AG04450 (cell line): ENCODE measurements at places on chromosomes 6 and 20. TPM values are rescaled to one million over a fixed set of nuclear protein-coding genes. Genes with fewer than 3 reads are reported as not detected.

GRCh38 chr20:13221313-13221672 lies 219 bp downstream of the ISM1 start:
- no peak for DNase-seq

GRCh38 chr6:71367756-71368155 lies 79.1 kb downstream of the OGFRL1 start:
- DNase-seq, result no peak

DNA sequence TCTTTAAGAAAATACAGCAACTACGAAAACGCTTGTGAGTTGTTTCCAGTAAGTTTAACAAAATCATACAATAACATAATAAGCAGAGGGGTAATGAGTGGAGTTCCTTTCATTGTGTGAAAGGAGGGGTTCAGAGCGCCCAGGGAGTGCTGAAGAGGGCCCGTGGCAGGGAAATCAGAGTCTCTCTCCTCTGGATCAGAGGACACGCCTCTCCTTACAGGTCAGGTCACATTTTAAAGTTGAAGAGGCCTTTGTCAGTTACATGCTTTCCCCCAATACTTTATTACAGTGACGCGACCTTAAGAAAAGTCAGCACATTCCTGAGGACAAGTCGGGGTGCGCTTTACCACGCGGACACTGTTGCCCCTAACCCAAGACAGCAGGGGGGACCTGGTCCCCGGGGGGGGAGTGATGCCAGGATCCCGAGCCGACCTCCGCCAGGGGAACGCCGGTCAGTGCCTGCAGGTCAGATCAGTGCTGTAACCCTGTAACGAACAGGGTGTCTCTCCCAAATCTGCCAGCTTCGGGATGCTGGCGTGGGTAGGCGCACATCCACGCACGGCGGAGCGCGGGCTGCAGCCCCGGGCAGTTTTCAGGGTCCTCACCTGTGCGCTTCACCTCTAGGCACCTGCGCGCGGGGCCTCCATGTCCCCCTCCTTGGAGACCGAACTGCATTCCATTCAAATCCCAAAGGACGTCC lies 848 bp downstream of the DACT2 start:
- DNase-seq, result no peak

DNA sequence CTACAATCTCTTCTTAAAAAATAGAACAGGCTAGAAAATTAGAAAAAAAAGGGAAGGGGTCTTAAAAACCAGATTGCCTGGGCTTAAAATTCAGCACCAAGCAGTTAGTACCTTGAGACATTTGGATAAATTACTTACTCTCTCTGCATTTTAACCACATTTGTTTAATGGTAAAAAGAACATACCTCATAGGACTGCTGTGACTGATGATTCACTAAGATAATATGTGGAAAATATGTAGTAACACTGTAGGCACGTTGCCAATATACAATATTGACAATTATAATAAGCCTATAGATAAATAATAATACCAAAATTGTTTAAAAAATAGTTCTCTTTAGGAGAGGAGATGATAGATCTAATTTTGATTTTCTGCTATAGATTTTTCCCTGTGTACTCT lies 750.4 kb downstream of the TENT5A start:
- DNase-seq, result no peak

DNA sequence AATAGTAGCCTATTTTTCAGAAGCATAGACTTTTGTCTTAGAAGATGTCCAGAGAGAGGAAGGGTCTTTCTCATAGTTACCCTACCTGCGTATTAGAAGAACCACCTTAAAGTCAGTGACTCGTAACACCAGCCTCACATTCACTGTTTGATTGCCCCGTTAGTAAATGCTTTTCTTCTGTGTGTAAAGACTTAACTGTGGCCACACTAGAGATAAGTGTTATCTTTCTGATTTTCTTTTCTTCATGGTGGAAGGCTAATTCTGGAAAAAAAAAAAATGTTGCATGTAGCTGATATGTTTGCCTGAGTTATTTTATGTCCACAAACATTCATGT lies 83.9 kb downstream of the SAMD3 start:
- no peak for DNase-seq

DNA sequence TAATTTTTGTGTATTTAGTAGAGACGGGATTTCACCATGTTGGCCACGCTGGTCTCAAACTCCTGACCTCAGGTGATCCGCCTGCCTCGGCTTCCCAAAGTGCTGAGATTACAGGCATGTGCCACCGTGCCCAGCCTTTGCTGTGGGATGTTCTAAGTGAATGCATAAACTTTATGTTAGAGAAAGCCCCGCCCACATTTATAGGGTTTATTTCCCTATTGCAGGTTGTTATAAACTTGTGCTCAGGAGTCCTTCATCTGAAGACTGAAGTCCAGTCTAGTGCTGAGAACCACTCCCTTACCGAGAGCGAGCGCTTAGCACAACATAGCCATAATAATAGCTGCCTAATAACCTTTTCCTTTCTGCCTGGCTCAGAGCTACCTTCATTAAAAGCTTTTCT lies 75.4 kb upstream of the ZNF217 start:
- no peak for DNase-seq

- DNase-seq, result peak; percentile 20
Observed at GRCh38 chr6:89895276-89895874, 1.1 kb downstream of the GJA10 start.

DNA sequence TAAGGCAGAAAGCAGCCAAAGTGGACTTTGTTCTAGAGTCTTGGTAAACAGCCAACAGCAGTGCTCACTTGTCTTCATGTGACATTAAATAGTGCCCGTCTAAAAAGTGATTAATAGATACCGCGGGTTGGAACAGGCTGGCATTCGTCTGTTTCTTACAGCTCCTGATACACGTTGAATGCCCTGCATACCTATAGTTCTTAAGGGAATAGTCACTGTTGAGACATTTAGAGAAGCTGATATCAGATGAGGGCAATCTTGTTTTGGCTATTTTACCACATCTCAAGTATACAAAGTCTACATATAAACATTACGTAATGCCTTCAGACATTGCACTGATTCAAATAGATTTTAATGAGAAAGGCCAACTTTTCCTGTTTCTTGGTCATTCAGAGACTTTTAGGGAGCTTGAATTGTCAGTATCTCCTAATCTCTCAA lies 374.9 kb upstream of the FLRT3 start:
- peak; percentile 63 for DNase-seq

- no peak for DNase-seq
Observed at GRCh38 chr6:16821834-16822264, 60.6 kb upstream of the ATXN1 start.

- no peak for DNase-seq
Observed at GRCh38 chr20:58747211-58747610, 54.6 kb downstream of the NPEPL1 start.

DNA sequence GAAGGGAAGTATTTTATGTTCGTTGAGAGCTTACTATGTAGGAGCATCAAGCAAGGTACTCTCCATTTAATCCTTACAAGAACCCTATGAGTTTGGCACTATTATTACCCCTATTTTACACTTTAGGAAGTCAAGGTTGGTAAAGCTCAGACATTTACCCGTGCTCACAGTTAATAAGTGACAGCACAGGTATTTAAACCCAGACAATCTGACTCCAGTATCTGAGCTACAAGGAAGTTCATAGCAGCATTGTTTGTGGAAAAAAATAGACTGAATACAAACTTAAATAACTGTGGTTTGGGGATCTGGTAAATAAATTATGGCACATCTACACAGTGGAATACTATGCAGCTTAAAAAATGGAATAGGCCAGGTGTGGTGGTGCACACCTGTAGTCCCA lies 21.2 kb upstream of the GMNN start:
- DNase-seq, result no peak

DNA sequence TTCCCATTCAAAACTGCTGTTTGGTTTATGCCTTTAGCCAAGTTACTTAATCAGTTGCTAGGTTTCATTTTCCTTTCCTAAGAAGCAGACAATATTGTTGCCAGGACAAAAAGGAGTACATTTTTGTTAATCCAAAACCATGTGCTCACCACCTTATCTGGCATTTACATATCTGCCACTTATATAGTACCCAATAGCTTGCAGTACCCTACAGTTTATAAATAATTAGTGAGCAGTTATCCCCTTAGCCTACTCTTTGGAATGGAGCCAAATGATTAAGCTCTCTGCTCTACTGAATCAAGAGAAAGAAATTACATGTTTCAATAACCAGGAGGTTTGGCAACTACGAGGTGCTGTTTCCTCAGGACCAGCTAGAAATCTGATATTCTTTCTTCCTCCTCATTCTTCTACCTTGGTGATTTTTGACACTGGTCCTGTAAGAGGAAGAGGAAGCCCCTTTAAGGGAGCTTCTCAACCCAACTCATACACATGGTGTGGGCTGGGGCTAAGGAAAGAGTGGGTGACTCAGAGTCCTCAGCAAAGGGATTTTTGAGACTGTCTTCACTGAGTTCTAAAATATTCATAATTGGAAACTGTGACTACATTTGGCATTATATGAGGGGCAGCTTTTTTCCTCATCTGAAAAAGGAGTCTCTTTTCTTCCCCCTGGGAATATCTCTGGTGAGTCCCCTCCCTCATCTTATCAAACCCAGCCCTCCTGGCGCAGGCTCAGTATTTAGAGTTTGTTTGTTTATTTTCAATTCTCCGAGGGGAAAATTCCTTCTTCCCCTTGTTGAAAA lies 1.5 kb downstream of the ZNFX1 start:
- DNase-seq, result no peak

GRCh38 chr20:57066126-57066900 lies 200.1 kb downstream of the BMP7 start:
- DNase-seq, result no peak

DNA sequence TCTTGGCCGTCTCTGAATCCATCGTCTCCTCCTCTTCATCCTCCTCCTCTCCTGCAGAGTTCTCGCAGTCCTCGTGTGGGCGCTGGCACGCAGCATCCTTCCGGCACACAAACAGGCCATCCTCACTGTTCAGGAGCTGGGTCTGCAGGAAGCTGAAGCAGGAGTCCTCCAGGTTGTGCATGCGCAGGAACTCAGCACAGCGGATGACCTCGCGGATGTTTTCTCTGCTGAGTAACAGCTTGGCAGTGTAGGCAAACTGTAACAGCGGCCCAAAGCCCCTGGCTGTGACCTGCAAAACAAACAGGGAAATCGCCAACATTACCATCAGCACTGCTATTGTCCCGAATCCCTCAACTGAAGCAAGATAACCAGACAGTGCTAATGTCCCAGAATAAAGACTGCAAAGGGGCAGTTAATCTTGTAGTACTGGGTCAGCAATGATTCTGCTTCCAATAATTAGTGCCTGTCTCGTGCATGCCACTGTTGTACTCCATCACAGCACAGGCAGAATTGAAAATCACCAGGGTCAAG lies 57.4 kb downstream of the GJA10 start:
- DNase-seq, result no peak

DNA sequence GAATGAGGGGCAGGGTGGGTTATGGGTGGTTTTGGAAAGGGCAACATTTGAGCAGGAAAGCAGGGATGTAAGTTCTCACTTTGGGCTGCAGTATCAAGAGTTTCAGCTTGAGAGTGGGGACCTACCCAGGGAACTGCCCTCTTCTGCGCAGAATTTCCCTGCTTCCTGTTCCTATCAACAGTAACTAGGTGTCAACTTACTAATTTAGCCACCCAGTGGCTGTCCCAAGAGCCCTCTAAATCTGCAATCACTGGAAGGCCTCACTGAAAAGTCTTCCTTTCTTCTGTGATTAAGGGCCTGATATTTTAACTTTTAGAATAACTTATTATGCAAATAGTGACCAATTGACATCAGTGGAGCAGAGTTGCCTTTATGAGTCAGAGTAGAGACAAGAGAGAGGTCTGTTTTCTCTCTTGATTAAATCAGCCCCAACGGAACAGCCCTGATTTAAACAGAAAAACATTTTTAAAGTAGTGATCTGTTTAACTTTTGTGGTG lies 118.2 kb upstream of the RIPOR2 start:
- DNase-seq, result peak; percentile 59

- DNase-seq, result no peak
Observed at GRCh38 chr6:37819802-37820717, 533 bp downstream of the ZFAND3 start.

GRCh38 chr6:149403534-149403933 lies 3.5 kb downstream of the SUMO4 start:
- DNase-seq, result no peak

DNA sequence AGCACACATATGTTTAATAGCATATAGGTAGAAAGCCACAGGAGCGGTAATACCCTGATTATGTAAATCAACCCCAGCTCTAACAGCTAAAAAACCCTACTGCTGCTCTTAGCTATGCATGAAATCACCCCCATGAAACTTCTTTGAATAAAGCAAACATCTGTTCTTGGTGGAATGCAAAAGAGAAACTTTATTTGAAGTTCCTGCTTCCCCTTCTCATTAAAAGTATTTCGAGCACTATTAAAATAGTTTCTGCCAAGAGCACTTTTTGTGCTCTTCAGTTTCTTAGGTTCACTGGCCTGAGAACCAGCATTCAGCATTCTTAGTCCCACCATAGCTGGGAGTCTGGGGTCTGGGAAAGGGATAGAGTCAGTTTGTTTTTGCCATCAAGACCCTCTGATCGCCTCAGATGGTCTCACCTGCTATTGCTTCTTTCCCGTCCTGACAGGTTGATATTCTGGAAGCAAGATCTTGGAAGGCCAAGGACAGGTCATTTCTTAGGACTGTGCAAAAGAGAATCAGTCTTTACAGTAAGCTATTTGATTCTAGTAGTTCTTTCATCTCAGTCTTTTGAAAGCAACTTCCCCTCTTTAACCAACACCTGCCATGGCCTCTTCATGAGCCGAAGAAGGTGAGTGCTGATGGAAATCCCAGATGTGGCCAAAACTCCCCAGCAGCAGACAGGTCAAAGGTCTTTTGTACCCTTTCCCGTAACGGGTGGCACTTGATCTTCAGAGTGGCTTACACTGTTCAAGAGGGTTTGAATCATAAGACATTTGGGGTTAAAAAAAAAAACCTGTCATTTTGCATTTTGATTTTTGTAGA lies 76.5 kb upstream of the TMEM170B start:
- no peak for DNase-seq

- DNase-seq, result no peak
Observed at GRCh38 chr6:13668291-13668928, 43.2 kb downstream of the RANBP9 start.

- DNase-seq, result peak; percentile 90
Observed at GRCh38 chr20:50561379-50562078, 51.3 kb downstream of the PTPN1 start.

DNA sequence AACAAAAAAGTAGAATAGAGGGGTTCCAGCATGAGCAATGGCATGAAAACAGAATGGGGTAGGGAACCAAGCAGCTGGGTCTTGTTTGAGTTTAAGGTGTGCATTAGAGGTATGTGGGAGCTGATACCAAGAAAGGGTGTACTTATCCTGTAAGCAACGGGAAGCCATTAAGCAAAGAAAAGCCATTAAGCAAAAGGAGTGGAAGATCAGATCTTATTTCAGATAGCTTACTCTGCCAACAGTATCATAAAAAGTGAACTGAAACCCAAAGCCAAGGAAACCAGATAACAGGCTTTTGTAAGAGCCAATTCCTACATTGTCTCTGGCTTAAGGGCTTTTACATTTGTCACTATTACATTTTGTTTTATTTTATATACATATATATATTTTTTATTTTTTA lies 21.3 kb upstream of the BEND6 start:
- no peak for DNase-seq

Gene SFTA2
- polyA plus RNA-seq, result not detected in 2 replicates

Gene NOP56
- 126 and 142 TPM in 2 replicates for polyA plus RNA-seq

Gene EFCAB8
- polyA plus RNA-seq, result not detected in 2 replicates

Gene PHIP
- 8.4 and 11.1 TPM in 2 replicates for polyA plus RNA-seq

Gene FAM83C
- not detected in 2 replicates for polyA plus RNA-seq

Gene MYT1
- polyA plus RNA-seq, result not detected in 2 replicates

Gene MOG
- polyA plus RNA-seq, result not detected in 2 replicates

Gene TSPO2
- polyA plus RNA-seq, result not detected in 2 replicates

Gene OR2B6
- polyA plus RNA-seq, result 0.09 TPM in 1 of 2 replicates, not detected in the other

Gene SEMG1
- polyA plus RNA-seq, result not detected in 2 replicates

Gene ZNF311
- polyA plus RNA-seq, result 0.63 and 0.77 TPM in 2 replicates
